Lung microvascular endothelial cell (primary cell): ENCODE measurements at places on chromosomes 6 and 20. TPM values are rescaled to one million over a fixed set of nuclear protein-coding genes. Genes with fewer than 3 reads are reported as not detected.

DNA sequence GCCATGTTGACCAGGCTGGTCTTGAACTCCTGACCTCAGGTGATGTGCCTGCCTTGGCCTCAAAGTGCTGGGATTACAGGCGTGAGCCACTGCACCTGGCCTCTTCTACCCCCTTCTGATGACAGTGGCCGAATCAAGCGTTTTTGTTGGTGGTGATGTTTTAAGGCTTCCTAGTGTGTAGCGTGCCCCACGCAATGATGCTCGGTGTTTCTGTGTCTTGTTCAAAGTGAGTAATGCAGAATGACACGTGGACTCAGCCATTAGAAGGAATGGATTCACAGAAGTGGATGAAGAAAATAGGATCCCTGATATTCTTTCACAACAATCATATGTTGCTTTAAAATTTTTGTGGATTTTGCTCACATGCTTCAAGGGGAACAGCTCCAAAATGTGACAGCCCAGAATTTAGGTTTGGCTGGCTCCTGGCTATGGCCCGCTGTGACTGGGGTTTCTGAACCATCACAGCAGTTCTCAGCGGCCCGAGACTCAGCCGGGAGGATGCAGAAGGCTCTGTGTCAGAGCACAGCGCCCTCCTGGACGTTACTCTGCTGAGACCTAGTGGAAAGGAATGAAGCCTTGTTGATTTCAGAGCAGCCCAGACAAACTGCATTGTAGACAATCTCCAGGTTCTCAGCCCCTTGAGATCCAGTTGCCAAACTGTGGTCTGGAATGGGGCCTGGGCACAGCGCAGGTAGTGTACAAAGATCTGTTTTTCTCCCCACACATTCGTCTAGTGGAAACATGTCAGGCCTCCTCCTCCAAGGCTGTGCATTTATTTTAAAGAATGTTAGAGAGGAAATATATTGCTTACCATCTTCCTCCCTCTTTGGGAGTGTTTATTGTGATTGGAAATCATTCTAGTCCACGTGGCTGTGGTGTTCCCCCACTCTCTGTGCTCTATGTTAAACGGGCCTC is 57.6 kb upstream of the TIAM2 start:
- no peak for DNase-seq

- DNase-seq, result no peak
Measured at GRCh38 chr6:44054721-44055559, 72.3 kb downstream of the MRPL14 start.

The DAAM2 gene
- 0.20 and 0.22 TPM in 2 replicates for total RNA-seq

- no peak for DNase-seq
Measured at GRCh38 chr6:94501516-94501915, 1075.8 kb upstream of the MANEA start.

The NKAIN2 gene
- not detected in 2 replicates for total RNA-seq
